ENCODE measurements at places on chromosomes 5 and 9.

DNA sequence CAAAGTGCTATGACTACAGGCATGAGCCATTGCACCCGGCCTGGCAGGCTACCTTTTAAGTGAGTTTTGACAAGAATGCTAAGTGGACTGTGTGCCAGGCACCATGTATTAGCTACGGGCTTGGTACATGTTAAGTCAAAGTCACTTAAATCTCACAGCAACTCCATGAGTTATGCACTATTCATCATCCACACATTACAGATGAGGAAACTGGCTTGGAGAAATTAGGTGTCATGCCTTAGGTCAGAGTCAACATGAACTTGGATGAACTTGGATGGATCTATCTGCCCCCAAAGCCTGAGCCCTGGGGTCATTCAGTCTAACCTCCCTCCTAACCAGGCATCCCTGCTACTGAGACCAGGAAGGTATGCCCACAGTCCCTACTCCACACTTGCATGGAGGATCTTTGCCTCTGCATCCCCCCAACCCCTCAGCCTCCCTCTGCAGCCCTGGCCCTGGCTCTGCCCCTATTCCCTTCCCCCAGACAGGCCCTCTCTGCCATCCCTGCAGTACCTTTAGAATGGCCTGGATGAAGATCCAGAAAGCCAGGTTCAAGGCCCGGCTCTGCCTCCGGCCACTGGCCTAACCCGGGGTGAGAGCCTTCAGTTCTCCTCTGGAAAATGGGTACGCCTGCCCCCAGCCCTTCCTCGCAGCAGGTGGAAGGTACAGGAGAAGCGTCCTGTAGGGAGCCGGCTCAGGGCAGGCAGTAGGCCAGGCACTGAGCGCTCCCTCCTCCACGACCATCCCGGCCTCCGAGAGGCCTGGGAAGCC, 685 bp upstream of the ADGRD2 start:
- DNase-seq, result no peak

GRCh38 chr9:138097501-138097991, 220.0 kb downstream of the CACNA1B start:
- no peak for DNase-seq

- no peak for DNase-seq
Observed at GRCh38 chr5:74312746-74313145, 327.8 kb downstream of the ENC1 start.

GRCh38 chr5:137462816-137463520, 36.2 kb downstream of the SPOCK1 start:
- no peak for DNase-seq

DNA sequence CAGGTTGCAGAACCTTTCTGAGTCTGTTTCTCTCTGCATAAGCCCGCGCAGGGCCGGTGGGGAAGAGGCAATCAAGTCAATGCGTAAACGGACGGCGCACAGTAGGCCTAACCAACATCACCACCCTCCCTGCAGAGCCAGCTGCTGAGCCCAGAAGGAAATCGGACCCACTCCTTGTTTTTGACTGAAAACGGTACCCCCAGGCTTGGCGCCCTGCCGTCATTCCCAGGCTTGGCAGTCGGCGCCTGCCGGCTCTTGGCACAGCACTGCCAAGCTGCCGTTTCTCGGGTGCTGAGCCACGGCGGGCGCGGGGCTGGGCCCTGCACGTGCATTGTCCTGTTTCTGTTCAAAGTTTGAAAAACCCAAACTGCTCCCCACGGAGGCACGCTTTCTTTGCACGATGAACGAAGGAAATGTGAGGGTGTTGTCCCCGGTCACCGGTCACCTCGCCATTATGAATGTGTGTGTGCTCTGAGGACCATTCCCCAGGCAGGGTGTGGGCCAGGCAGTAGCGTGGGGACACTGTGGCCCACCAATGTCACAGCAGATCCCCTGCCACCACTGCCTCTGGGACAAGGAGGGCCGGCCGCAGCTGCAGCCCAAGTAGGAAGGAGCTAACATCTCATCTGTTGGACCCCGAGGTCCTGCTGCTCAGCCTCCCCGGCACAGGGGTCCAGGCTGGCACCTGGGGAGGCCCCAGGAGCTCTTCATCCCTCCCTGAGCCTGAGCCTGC, 20.1 kb downstream of the FIBCD1 start:
- DNase-seq, result no peak

DNA sequence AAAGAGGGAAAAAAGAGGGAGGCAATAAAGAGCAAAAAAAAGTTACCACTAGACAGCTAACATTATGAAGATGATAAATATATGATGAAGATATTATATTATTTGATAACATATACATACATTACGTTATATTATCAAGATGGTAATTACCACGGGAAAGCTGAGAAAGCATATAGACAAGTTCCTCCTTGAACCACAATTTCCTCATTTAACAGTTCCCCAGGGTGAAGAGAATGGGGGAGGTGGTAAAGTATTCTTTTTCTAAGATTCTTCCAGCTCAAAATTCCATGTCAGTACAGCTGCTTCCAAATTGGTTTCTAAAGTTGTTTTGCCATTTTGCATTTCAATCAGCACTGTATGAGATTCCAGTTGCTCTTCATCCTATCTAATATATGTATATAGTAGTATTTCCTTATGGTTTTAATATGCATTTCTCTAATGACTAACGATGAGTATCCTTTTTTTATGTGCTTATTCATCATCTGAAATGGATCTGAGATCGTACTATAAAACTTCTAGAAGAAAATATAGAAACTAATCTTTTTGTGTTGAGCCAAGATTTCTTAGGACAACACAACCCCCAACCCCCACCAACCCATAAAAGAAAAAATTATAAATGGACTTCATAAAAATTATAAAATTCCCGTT, 49.5 kb upstream of the C9orf72 start:
- DNase-seq, result no peak

DNA sequence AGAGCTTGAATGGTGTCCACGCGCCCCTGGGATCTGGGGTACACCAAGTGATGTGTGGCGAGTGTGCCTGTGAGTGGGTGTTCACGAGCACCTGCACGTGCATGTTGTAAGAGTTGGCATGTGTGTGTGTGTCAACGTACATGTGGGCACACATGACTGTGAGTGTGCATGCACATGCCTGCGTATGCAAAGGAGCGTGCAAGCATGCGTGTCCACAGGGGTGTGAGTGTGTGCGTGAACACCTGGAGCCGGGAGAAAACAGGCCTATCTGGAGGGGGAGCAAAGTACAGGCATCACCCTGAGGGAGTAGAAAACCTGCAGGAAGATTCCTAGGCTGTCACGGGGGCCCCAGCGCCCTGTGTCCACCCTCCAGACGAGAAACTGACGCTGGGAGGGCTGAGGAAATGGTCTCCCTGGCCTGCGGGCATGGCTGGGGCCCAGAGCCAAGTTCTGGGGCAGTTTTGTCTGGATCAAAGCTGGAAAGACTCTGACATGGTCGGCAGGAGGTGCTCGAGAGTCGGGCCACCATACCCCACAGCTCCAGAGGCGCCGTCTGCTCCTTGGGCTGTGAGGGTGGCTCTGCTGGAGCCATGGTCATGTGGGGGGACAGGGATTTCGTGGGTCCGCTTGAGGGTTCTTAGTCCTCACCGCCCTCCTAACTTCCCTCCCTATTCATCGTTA, 31.8 kb downstream of the PTGES start:
- no peak for DNase-seq

GRCh38 chr5:167307042-167307441, 984.4 kb upstream of the WWC1 start:
- DNase-seq, result no peak

- DNase-seq, result peak; percentile 34
Observed at GRCh38 chr5:139164020-139164419, 34.1 kb downstream of the SIL1 start.

GRCh38 chr9:9563817-9564216, 1049.0 kb downstream of the PTPRD start:
- no peak for DNase-seq

DNA sequence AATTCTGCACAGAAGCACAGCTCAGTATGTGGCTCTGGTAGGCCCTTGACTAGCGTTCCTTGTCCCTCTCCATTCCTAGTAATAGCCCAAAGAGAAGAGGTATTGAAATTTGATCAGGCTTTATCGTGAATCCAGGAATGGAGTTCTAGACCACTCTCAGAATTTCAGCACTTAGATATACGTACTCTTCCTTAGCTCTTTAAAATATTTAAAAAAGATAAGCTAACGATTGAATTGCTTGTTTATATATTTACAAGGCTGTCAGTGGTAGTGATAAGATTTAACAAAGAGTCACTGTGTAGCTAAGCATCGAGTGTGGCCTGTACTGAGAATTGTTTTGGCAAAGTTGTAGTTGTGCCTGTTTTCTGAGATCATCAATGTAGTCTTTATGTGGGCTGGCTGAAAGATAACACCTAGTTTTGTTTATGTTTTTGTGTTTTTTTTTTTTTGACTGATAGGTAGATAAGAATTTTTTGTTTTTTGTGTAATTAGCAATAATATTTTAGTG, 2.5 kb downstream of the KIAA1958 start:
- no peak for DNase-seq

- peak; percentile 62 for DNase-seq
Observed at GRCh38 chr9:134329886-134330285, 3.6 kb downstream of the RXRA start.

- no peak for DNase-seq
Observed at GRCh38 chr5:107820429-107820828, 149.7 kb upstream of the EFNA5 start.

DNA sequence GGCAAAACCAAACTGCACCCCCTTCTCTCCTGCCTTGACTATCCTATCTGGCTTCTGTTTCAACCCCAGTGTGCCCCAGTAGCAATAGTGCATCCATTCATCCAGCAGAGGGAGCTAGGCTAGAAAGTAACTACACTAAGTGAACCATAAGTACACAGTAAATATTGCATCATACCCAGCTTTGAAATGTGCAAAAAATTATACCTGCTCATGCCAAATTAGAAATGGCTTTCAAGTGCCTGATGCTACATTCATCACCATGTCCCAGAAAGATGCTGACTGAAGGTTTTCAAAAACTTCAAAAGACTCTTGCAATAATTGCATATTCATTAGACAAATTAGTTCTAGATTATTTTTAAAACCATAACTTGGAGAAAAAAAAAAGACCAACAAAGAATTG, 153.5 kb downstream of the PRELID2 start:
- peak; percentile 48 for DNase-seq

- DNase-seq, result peak; percentile 44
Observed at GRCh38 chr9:131487621-131488031, 15.1 kb upstream of the POMT1 start.

DNA sequence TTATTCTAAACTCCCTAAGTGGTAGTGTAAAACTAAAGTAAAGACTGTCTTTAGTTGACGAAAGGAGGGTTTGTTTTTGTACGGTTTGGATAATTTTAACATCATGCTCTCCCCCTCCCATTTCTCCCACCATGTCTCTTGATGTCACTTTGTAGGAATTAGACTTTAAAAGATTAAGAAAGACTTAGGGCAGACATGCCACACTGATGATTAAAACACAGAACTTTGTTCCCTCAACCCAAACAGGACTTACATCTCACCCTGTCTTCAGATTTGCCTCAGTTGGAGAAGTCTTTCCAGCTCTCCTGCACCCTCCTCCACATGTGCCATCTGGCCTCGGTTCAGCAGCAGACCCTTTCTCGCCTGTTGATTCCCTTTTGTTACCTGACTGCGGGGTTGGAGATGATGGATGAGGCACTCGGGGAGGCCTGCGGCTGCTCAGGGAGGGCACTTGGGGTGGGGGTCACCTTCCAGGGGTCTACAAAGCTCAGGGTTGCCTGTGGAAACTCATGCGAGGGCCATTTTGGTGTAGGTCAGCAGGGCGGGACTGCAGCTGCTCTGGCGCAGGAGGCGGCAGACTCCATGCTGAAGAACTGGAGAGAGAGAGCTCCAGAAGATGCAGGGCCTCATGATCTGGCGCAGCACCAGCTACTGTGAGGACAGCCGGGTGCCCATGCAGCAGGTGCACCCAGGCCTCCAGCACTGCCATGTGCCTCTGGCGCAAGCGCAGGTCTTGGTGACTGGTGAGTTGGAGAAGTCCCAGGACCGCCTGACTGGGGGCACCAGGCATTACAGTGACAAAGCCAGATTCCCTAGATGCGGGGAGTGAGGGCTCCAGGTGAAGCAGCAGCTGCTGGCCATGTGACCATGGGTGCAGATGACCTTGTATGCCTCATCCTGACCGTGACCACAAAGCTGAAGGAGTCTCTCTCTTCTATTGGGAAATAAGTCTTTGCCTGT, 24.5 kb upstream of the EXOC3 start:
- DNase-seq, result no peak
